ENCODE measurements at places on chromosomes 2 and 18.

- no peak for DNase-seq
Measured at GRCh38 chr2:153388246-153388645, 90.3 kb downstream of the RPRM start.

GRCh38 chr2:205952282-205952681 is 133.7 kb downstream of the INO80D start:
- no peak for DNase-seq

DNA sequence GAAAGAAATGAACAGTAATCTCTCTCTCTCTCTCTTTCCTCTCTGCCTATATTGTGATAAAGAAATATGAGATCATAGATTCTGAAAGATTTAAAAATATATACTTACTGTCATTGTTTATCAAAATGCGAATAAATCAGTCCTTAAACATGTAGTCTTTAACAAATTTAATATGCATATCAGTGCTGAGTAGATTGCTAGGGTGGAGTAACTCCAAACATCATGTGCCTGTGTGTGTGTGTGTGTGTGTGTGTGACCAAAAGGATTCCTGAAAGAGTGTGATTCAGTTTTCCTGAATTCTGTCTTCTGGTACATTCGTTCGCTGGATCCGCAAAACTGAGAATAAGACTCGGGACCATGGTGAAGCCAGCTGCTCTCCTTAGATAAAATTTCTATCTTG is 24.0 kb upstream of the DSEL start:
- DNase-seq, result no peak

GRCh38 chr18:79756143-79756500 is 41.6 kb upstream of the KCNG2 start:
- no peak for DNase-seq

- no peak for DNase-seq
Measured at GRCh38 chr18:22466608-22467395, 49.1 kb upstream of the CTAGE1 start.

- no peak for DNase-seq
Measured at GRCh38 chr2:176171351-176172006, 14.4 kb downstream of the HOXD3 start.

- no peak for DNase-seq
Measured at GRCh38 chr2:111157071-111157661, 36.5 kb downstream of the BCL2L11 start.

- DNase-seq, result no peak
Measured at GRCh38 chr18:62925031-62925688, 209.8 kb downstream of the PHLPP1 start.

GRCh38 chr18:55102501-55102900 is 143.2 kb upstream of the CCDC68 start:
- no peak for DNase-seq

GRCh38 chr18:44507729-44508325 is 172.9 kb upstream of the SETBP1 start:
- no peak for DNase-seq

GRCh38 chr2:173008786-173009185 is 66.9 kb upstream of the MAP3K20 start:
- no peak for DNase-seq

GRCh38 chr2:233976690-233977294 is 59.6 kb downstream of the TRPM8 start:
- no peak for DNase-seq

DNA sequence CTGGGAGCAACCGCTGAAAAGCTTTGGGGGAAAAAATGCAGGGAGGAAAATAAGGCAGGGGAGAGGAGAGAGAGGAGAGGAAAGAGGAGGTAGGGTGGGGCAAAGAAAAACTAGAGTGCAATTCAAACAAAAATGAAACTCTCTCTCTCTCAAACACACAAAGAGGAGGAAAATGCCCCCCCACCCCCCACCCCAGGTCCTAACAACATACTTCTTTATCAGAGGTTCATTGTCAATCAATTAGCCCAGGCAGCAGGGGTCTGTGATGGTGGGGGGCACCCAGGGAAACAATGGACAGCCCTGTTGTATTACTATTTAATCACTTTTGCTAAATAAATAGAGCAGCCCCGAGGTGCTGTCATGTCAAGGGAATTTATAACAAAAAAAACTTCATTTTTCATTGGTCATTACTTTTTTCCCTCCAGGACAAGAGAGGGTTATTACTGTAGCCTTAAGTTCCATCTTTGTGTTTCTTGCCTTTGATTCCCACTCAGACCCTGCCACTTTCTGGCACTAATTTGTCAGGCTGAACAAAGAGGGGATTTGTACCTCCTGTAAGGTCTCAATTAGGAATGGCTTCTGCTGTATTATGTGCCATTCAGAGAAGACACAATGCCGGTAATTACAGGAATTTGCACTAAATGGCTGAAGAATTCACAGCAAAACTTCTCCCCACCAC is 55.0 kb downstream of the PLEKHM3 start:
- no peak for DNase-seq

DNA sequence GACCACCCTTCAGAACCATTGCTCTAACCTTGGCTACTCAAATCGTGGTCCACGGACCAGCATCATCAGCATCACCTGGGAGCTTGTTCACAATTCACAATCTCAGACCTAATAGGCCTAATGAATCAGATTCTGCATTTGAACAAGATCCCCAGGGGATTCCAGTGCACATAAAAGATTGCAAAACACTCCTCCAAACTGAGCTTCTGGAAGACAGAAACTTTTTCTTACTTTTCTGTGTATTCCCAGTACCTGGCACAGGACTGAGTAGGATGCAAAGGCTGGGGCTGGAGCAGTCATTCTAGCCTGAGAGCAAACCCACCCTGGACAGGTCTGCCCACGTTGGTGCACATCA is 115.1 kb upstream of the COPS8 start:
- no peak for DNase-seq

- no peak for DNase-seq
Measured at GRCh38 chr2:173957517-173957916, 7.7 kb downstream of the SP3 start.

DNA sequence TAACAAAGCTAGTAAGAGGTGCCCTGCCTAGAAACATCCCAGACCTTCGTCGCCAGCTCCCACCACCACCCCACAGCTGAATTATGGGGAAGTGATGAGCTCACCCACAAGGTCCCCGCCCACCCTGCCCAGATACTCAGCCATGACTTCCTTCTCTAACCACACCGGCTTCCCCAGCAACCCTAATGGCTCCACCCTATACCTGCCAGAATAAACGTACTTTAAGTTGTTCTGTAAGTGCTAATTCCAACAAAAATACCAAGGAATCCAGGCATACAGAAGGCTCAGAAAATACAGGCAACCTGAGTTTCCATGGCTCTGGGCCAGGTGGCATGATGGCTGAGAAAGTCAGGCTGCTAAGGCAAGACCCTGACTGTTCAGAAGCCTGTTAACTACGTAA is 39.1 kb downstream of the TMEM163 start:
- no peak for DNase-seq

- no peak for DNase-seq
Measured at GRCh38 chr2:216807857-216808272, 52.0 kb downstream of the TNP1 start.

- no peak for DNase-seq
Measured at GRCh38 chr2:67091681-67092080, 305.5 kb upstream of the ETAA1 start.

GRCh38 chr18:7317804-7318231 is 86.9 kb downstream of the LRRC30 start:
- DNase-seq, result no peak

All from stimulated activated CD4-positive, alpha-beta T cell treated with anti-CD3 and anti-CD28 coated beads, Interleukin-12 subunit alpha, Interleukin-12 subunit beta, amount 100 ng/mL, for 4 hours (primary cell).